CMK (cell line): ENCODE measurements at places on chromosomes 12 and 14.

DNA sequence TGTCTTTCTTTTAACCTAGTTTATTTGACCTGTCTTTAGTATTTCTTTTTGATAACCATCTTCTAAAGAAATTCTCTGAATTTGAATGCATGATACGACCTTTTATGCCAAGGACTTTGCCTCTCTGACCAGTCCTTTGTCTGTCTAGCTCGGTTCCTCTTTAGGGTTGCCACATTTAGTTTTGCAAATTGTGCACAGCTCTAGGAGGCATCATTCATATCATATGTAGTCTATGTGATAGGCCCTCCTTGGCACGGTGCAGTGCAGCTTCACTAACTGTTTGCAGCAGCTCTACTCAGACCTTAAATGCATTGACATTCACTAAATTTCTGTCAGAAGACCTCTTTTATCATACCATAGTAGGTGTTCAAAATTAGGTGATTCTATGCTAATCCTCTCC lies 75.6 kb downstream of the USP15 start:
- DNase-seq = no peak

DNA sequence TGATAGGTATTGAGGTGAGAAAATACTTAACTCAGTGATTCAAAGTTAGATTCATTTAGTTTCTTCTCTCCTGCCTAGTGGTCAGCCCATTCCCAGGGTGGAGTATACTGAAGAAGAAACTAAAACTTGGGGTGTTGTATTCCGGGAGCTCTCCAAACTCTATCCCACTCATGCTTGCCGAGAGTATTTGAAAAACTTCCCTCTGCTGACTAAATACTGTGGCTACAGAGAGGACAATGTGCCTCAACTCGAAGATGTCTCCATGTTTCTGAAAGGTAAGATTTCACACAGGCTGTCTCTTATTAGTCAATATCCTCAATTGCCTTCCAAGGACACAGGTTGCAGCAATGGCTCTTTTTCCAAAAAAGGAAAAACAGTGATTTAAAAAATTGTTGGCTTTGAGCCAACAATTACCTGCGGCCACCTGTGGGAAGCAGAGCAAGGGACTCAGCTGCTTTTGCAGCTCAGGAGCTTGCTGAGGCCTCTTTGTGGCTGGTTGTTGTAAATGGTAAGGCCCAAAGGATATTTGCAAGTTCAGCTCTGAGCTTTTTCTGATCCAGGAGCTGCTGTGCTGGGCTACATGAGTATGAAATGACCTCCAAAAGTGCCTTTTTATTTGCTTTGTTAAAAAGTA lies 33.9 kb downstream of the TPH2 start:
- no peak for DNase-seq

- DNase-seq = no peak
Measured at GRCh38 chr12:106204312-106204711, 43.5 kb downstream of the CKAP4 start.

GRCh38 chr14:91692075-91692474 lies 39.8 kb downstream of the CATSPERB start:
- DNase-seq = no peak

DNA sequence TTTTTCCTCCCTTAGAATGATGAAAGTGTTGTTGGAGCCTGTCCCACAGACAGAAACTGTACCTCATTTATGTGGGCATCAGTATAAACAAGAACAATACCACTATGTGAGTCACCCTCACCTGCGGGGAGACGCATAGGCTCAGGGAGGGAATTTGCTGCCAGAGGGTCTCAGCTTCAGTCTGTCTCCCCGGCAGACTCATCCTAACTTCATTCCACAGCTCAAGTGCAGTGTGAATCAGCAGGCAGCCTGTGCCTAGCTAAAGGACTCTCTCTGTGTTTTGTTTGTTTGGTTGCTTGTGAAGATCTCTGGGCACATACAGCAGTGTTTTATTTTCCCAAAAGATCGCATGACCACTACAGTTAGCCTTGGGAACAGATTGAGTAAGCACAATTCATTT lies 98.9 kb downstream of the PRKCH start:
- no peak for DNase-seq

GRCh38 chr12:51969643-51970042 lies 18.1 kb downstream of the ACVR1B start:
- DNase-seq = no peak

DNA sequence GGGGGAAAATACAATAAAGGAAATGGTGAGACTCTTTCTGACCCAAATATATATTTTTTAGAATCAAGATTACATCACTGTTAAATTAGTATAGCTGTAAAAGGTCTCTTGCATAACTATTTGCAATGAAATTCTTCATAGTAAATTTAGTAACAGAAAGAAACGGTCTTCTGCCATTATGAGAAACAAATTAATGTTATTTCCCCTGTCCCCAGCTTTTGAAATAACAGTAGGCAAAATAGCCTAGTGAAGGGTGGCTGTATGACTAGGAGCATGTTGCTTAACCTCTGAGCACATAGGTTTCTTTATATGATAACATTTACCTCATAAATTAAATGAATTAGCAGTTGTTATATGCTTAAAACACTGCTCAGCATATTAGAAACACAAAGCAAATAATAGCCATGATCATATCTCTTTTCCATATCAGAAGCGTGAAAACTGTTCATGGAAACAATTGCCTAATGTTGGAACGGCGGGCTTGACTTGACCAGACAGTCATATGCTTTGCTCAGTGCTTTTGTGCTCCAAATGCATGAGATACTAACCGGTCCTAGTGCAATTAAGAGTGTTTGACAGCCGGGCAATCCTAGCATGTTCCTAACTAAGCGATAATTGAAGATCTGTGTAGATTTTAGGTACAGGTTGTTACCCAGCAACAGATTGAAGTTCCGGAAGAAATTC lies 24.0 kb downstream of the BHLHE41 start:
- DNase-seq = no peak
